ENCODE measurements at places on chromosomes 3 and 15.
A peak's percentile ranks its signal among the peaks of the same experiment; 100 is the strongest.

DNA sequence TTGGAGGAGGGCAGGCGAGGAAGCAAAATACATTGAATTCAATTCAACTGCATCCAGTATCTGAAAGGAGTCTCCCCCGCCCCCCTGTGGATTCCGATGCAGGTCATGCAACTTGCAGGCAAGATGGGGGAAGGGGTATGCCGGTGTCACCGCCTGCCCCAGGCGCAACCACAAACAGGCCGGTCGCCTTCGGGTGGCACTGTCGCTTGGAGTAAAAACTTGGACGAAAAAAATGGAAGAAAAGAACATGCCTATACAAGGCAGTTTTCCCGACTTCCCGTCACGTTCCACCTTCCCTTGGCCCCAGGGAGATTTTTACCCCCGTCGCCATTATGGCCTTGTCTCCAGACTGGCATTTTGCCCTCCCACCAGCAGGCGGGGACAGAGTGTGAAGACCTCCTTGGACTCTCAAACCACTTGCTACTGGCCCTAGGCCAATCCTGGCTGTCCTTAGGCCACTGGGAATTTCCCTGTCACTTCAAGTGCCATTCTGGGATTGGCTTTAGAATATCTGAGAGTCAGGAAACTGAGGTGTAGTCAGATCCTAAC lies 1.6 kb upstream of the NTRK3 start:
- H3K27me3 ChIP-seq = peaks cover 10% of the 10 kb centered on the region
- peak overlapping the region; percentile 15 for H3K27ac ChIP-seq
- no peaks in the 10 kb centered on the region for H3K36me3 ChIP-seq
- DNase-seq = no peak

DNA sequence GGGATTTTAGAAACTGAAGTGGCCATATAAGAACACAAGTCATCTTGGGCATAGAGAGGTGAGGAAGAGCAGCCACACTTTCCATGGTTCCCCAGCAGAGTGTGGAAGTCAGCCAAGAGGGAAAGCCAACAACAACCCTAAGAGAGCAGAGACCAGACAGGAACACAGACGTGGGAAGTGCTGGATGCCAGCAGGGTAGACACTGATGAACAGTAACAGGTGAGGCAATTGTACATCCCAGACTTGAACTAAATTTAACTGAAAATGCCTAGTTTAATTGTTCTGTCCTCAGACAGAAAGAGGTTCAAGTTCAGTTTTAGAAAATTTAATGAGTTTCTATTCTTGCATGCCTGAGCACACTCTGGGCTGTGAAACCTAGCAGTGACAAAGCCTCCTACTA lies 212.1 kb downstream of the ATP8B4 start:
- DNase-seq = no peak
- H3K27me3 ChIP-seq = no peaks in the 10 kb centered on the region
- no peaks in the 10 kb centered on the region for H3K4me1 ChIP-seq
- no peak overlapping the region for H3K4me3 ChIP-seq

- no peak overlapping the region for H3K27ac ChIP-seq
- DNase-seq = no peak
- H3K36me3 ChIP-seq = no peaks in the 10 kb centered on the region
- no peaks in the 10 kb centered on the region for H3K27me3 ChIP-seq
Measured at GRCh38 chr3:9627901-9628633, 21.2 kb upstream of the MTMR14 start.

DNA sequence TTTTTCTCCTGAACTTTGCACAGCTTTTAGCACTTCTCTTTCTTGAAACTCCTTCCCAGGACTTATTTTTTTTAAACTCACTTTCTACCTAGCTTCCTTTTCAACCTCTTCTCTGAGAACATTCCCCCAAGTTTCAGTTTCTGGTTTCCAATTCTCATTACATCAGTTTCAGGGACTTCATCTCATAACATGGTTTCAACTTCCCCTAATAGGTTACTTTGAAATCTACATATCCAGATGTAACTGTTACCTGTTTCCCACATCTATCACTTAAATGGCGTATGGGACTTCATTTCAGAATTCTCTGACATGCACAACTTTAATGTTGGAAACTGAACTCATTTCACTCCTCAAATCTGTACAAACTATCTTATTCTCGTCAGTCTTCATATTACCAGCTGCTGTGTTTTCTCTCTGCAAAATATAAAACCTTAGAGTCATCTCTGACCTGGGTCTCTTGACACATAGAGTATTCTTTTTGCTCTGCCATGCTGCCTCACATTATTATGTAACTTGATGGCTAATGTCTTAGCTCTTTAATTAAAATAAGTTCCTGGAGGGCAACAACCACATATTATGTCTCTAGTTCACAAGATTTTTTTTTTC lies 58.4 kb downstream of the NME9 start:
- no peak for DNase-seq
- no peak overlapping the region for H3K4me3 ChIP-seq
- no peaks in the 10 kb centered on the region for H3K4me1 ChIP-seq
- H3K27ac ChIP-seq = no peak overlapping the region
- no peaks in the 10 kb centered on the region for H3K27me3 ChIP-seq

DNA sequence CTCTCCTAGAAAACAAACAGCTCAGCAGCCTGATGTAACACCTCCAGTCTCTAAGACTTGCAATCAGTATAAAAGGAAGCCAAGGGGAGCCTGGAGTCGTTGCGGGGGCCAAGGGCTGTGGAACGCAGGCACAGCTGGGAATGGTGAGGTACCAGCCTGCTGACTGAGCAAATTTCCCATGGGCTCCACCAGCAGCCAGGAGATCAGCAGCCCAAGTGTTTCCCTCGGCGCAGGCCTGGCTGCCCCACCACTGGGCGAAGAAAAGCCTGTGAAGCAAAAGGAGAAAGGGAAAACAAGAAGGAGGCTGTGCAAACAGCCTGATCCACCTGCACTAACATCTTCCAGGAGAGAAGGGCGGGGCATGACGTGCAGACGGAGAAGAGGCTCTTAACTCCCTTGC lies 155.3 kb downstream of the SHQ1 start:
- no peaks in the 10 kb centered on the region for H3K27me3 ChIP-seq
- no peak overlapping the region for H3K4me3 ChIP-seq
- H3K36me3 ChIP-seq = no peaks in the 10 kb centered on the region
- no peak for DNase-seq

- no peak overlapping the region for H3K4me3 ChIP-seq
- DNase-seq = no peak
- H3K4me1 ChIP-seq = no peaks in the 10 kb centered on the region
- H3K27ac ChIP-seq = no peak overlapping the region
- no peaks in the 10 kb centered on the region for H3K36me3 ChIP-seq
- no peaks in the 10 kb centered on the region for H3K27me3 ChIP-seq
Measured at GRCh38 chr3:139301654-139302053, 42.2 kb upstream of the MRPS22 start.
